ENCODE measurements at places on chromosomes 1 and 21. TPM values are rescaled to one million over a fixed set of nuclear protein-coding genes. Genes with fewer than 3 reads are reported as not detected.

PAPPA2 gene
- total RNA-seq: not detected

DNA sequence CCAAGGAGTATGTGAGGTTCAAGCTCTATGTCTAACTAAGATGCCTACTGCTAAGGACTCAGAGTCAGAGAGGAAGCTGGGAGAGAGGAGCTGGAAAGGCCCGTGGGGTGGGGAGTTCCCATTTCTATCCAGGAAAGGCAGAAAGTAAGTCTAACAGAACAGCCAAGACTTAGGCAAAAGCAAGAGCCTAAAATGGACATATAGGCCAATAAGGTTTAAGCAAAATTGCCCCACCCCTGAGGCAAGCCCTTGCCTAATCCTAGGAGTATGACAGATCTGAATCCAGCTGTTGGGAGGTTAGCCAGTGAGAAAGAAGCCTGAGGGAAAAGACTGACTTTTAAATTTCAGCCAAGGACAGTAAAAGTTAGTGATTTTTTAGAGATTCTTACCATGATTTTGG, 1.6 kb upstream of the KLHDC9 start:
- peaks cover 11% of the 10 kb centered on the region for H3K36me3 ChIP-seq
- no peaks in the 10 kb centered on the region for H3K27me3 ChIP-seq
- H3K4me3 ChIP-seq: no peak overlapping the region
- H3K27ac ChIP-seq: no peak overlapping the region

- DNase-seq: no peak
- H3K27ac ChIP-seq: no peak overlapping the region
- no peaks in the 10 kb centered on the region for H3K27me3 ChIP-seq
- peaks cover 23% of the 10 kb centered on the region for H3K36me3 ChIP-seq
Measured at GRCh38 chr1:226355669-226356551, 46.9 kb upstream of the LIN9 start.

- H3K27ac ChIP-seq: no peak overlapping the region
- H3K4me1 ChIP-seq: peaks cover 22% of the 10 kb centered on the region
Measured at GRCh38 chr1:207318072-207318619, 3.3 kb upstream of the CD55 start.

- H3K27ac ChIP-seq: no peak overlapping the region
- H3K27me3 ChIP-seq: no peaks in the 10 kb centered on the region
- no peak overlapping the region for H3K4me3 ChIP-seq
- no peaks in the 10 kb centered on the region for H3K36me3 ChIP-seq
Measured at GRCh38 chr1:229951856-229952534, 115.0 kb upstream of the GALNT2 start.

DNA sequence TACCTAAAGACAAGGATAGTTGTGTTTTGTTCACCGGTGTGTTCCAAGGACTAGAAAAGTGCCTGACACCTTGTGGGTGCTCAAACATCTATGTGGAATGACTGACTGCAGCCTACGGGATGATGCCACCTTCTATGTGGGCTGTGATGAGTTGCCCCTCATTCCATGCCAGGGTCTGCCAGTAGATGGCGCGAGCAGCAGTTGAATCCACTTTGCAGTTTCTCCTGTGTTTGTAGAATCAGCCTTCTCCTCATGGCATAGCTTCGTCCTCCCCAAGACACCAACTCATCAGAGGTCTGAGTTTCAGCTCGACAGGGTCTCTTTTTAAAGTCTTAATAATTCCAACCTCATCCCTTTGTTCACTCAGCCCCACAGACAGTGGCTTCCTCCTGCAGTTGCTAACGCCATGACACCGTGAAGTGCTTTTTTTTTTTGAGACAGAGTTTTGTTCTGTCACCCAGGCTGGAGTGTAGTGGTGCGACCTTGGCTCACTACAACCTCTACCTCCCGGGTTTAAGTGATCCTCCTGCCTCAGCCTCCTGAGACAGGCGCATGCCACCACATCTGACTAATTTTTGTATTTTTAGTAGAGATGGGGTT, 133.7 kb downstream of the CAPN8 start:
- no peak overlapping the region for H3K27ac ChIP-seq
- peak; percentile 22 for DNase-seq
- peaks cover 4% of the 10 kb centered on the region for H3K4me1 ChIP-seq
- no peaks in the 10 kb centered on the region for H3K36me3 ChIP-seq
- H3K27me3 ChIP-seq: no peaks in the 10 kb centered on the region

CREB3L4 gene
- 7.4 TPM for total RNA-seq
